ENCODE measurements at places on chromosomes 11 and 22.

DNA sequence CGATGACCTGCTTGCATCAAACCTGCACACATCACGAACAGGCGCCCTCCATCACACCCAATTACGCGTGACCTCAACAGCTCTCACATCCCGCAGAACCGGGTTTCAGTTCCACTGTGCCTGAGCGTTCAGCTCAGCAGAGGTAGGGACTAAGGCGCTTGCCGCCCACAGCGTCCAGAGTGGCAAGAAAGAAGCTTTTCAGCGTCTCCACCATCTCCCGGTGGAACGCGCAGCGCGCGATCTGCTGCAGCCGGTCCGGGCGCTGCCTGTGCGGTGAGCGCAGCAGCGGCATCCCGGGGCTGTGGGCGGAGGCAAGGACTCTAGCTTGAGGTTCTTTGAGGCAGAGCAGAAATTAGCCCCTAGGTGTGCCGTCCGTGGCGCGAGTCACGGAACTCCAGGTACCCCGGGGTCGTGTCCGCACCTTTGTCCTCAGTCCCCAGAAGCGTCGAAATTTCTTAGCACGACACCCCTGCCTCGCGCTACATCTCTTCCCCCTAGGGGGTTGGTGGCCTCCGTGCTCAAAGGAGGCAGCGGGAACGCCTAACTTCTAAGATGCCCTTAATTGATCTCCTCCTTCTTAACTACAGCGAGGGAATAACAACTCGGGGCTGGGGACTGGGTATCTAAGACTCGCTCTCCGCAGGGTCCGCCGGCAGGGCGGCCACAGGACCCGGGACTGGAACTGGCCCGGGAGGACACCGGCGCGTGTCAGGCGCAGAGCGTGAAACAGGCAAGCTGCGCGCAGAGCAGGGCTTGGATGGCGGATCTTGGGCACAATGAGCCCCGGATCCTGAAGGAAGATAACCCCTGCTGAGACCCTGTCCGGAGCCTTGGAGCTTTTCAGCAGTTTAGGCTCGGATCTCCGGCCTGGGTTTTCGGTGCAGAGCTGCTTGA lies 1.7 kb upstream of the CALCA start:
- no peak for DNase-seq

DNA sequence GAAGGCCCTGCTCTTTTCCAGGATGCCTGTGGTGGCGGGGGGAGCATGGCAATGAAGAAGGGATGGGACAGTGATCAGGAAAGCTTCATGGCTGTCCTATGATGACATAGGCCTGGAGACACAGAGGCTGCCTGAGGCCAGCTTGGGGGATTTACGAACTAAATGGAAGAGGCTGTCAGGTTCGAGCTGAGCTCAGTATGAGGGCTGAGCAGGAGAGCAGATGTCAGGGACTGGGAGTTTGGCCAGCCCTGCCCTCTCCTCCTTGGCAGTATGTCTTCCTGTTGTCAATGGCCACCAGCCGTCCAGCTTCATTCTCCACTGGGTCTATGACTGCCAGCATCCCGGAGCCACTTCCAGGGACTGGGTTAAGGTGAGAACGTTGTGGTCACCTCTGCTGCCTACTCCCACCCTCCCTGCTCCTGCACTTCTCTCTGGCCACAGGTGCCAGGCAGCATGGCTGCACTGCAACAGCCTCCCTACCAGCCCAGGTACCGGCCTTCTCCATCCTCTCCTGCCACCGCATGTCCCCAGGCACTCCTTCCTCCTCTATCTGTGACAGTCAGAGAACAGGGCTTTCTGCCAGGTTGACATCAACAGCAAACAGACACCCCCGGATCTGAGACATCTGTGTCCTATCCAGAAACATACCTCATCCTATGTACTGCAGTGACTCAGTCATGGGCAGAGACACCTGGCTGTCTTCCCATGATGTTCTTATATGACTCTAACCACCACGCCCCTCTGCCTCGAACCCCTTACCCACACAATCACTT lies 75.1 kb downstream of the KIRREL3 start:
- DNase-seq = no peak

- DNase-seq = no peak
Measured at GRCh38 chr11:34836958-34837856, 79.0 kb downstream of the APIP start.

DNA sequence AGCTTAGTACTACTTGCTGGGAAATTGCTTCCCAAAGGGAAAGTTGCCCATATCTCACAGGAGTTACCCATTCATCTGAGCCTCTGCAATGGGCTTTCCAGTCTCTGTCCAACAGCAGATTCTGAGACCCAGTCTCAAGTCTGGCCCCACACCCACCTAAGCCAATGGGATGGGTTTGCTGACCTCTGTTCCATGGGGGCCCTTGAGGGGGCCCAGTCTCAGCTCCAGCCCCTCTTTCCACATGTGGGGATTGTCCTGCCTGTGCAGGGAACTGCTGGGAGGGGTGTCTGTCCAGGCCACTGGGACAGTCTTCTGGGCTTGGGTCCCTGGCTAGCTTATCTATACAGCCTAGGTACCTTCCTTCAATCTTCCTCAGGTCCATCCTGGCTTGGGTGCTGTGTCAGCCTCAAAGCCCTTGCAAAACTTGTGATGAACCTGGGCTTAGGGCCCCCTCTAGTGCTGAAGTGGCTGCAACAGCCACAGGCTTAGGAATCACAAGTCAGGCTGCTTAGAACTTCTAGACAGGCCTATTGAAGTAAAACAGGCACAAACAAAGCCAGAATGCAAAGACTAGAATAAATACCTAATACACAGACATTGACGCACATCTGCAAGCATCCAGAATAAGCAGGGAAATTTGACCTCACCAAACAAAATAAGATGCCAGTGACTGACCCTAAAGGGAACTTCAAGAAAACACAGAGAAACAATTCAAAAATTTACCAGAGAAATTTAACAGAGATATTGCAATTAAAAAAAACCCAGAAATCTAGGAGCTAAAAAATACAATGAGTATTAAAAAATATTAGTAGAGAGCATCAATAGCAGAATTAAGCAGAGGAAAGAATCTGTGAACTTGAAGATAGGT lies 11.7 kb upstream of the PATL1 start:
- DNase-seq = peak; percentile 94

DNA sequence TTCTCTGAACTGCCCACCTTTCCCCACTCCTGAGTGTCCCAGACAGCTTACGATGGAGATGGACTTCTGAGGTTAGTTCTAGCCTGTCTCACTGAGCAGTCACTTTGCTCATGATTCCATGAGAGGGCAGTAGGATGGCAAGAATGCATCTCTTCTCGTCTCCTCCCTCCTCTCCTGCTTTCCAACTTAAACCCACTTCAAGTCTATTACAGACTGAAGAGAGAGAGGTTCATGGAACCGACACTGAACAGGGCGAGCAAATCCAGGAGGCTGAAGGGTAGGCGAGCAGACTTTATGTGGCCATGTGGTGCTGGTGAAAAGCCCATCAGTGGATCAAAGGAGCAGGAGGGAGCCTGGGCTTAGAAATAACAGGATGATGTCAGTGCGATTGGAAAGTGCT lies 38.6 kb downstream of the CEP164 start:
- DNase-seq = no peak

- DNase-seq = no peak
Measured at GRCh38 chr11:1767399-1768140, 3.8 kb upstream of the CTSD start.

DNA sequence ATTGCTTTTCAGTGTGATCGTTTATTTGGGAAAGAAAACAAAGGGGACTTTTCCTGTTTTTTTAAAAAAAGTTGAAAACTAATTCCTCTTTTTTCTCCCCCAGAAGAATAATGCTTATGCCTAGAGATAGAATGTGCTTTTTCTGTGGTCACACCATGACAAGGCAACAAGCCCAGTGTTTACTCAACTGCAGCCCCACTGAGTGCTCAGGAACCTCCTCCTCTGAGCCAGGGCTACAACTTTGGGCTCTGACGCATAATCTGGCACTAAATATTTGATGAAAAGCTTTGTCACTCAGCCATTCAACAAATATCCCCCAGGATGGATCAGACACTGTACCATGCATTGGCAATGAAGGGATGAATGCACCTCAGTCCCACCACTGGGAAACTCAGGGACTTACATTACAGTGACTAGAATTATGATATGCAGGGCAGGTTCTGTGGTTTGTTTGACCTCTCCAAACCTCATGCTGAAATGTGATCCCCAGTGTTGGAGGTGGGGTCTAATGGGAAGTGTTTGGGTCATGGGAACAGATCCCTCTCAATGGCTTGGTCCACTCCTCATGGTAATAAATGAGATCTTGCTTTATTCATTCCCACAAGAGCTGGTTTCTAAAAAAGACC lies 155.9 kb downstream of the CCDC34 start:
- no peak for DNase-seq

DNA sequence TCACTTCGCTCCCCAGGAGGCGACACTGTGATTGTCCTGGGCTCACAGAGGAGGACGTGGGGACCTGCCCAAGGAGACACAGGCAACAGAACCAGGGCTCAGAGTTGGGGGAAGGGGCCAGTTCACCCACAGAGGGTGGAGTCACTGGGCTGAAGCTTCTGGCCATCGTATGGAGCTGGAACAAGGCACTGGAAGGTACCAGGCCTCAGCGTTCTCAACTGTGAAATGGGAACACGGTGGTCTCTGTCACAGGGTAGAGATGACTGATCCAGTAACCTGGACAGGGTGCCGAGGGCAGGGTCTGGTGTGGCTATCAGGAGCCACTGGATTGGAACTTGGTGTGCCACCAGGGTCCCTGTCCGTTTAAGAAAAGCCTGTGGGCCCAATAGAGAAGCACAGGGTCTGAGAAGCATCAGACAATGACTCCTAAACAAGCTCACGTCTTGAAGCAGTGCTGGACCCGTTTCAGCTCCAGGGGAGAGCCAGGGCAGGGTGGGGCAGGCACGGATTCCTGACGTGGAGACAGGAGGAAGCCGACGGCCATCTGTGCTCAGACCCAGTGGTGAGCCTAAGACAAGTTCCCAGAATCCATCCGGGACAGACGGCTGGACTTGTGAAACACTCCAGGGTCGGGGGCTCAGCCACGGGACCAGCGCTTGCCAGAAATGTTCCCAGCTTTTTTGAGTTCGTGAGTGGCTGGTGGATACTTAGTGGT lies 25.0 kb upstream of the KCNQ1OT1 start:
- DNase-seq = peak; percentile 74

All from fibroblast of villous mesenchyme (primary cell).